NCI-H1417 treated with DMSO at 0.1 percent for 48 hours (cell line): ENCODE measurements at places on chromosomes 5 and 9.

GRCh38 chr9:81420024-81420423, 269.3 kb downstream of the TLE1 start:
- no peak for DNase-seq

- DNase-seq = no peak
Measured at GRCh38 chr9:2050236-2050635, 35.1 kb downstream of the SMARCA2 start.

- no peak for DNase-seq
Measured at GRCh38 chr5:179345433-179346321, at the start of gene ADAMTS2. Gene ADAMTS2 (minus strand): TSS chr5:179345461. CDS start chr5:179345328, 133 bp downstream.

DNA sequence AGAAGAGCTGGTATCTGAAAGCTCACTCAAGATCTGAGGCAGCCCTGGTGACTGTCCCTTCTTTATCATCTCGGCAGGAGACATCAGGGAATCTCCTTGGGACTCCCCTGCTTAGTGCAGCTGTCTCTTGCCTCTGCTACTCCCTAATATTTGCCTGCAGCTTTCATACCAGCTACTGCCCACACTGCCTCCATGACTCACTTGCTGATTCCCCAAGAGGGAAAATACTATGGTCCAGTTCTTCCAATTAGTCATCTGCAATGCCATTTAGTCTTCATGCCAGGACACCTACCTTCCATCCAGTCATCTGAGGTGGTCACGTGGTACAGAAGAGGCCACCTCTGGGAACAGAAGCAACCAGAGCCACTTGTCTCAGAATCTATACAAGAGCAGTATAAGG, 270.8 kb downstream of the NTRK2 start:
- no peak for DNase-seq

- no peak for DNase-seq
Measured at GRCh38 chr5:73443829-73444498, 4.6 kb downstream of the FOXD1 start.

DNA sequence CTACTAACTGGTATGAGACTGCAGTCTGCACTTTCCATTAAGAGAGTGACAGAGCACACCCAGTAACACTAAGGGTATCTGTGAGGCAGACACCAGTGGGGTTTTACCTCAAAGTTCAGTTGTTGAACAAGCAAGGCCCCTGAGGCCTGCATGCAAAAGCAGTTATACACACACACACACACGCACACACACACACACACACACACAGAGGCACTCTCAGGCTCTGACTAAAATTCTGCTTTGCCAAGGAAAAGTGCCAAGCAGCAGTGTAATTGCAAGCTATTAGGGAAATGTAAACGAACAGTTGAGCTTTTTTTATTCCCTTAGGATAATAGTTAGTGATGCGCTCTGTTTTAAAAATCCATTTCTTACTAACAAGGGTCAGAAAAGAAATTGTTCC, 377.1 kb downstream of the SPOCK1 start:
- DNase-seq = no peak

- no peak for DNase-seq
Measured at GRCh38 chr5:124745928-124746915, at the start of gene ZNF608. Gene ZNF608 (minus strand): TSS chr5:124746639. CDS start chr5:124744989, 1,650 bp downstream.

- no peak for DNase-seq
Measured at GRCh38 chr9:11141357-11141756, 528.6 kb upstream of the PTPRD start.

DNA sequence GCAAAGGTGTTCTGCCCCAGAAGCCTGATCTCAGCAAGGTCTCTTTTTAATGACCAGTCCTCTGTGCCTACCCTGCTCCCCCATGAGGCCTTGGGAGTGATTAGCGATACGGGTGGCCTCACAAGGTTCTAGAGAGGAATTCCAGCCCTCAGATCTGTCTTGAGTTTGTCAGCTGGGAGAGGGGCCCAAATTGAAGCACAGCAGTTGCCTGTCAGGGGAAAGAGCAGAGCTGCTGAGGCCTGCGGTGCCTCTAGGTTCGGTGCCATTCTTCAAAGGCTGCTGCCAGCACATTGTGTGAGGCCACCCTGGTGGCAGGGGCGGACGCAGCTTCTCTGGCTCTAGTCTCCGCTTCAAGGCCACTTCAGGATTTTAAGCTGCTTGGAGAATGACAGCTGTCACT, 85.7 kb upstream of the GRIA1 start:
- DNase-seq = no peak

DNA sequence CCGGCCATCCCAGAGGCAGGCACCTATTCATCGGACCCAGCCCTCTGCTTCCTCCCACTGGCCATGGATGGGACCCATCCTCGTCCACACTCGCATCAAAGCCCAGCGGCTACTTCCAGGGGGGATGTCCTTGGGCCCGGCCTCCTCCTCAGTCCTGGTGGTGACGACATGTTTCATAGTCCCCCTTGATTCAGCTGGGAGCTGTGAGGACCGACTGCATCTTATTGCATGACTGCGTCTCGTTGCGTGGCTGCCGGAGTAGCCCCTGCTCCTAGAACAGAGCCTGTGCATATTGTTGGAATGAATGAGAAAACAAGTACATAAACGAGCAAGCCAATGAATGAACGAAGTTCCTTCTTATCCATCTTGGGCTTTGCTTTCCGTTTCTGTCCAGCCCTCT, 12.8 kb downstream of the NCS1 start:
- no peak for DNase-seq

DNA sequence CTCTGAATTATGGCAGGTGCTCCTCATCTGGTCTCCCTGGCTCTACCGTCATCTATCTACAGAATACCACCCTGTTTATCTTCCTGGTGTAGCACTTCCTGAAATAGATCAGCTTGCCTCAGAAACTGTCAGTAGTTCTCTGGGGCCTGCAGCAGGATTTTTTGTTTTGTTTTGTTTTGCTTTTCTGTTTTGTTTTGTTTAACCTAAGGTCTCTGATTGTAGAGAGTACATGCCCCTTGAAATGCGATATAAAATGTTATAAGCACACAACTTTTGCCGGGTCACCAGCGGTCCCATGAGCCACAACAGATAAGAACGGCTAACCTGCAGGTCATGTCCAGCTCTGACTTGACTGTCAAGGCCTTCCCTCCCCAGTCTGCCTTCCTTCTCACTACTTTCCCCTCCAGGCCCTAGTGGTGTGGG, 26.6 kb upstream of the CREBRF start:
- DNase-seq = no peak

DNA sequence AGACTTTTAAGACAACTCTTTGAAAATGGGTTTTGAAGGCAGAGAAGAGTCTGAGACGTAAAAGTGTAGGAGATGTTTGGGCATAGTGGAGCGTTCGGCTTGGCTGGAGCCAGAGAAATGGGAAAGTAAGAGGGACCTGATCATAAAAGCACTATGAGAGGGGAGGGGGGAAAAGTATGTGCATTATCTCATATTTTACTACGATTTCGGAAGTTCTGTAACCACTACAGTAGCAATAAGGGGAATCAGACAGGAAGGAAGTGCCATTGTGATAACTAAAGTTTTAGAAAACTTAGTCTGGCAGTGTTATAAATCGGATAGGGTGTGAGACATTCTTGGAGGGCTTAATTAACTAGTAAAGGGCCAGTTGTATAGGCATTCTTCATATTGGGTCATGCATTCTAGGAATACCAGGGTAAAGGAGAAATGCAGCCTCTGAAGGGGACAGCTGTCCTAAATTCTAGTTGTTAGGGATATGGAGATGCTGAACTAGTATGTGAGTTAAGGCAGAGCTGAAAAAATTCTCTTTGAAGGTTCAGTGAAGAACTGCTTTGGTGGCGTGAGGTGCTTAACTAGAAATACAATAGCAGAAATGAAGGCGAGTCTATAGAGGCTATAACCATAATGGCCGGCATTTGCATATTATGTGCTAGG, 83.8 kb upstream of the FREM1 start:
- DNase-seq = no peak

DNA sequence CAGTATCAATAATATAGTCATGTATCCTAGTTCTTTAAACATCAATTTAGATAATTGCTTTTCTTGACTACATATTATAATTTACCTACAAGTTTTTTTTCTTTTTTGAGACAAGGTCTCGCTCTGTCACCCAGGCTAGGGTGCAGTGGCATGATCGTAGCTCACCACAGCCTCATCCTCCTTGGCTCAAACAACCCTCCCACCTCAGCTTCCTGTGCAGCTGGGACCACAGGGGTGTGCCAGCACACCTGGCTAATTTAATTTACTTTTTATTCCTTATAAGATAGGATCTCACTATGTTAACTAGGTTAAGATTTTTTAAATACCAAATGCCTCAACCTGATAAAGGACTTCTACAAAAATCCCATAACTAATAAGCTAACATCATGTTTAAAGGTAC, 21.1 kb downstream of the UIMC1 start:
- no peak for DNase-seq

- no peak for DNase-seq
Measured at GRCh38 chr5:16863469-16863946, 72.6 kb downstream of the MYO10 start.

- DNase-seq = no peak
Measured at GRCh38 chr5:94849821-94850736, 231.6 kb downstream of the SLF1 start.

GRCh38 chr5:75366787-75367186, 29.8 kb downstream of the HMGCR start:
- DNase-seq = no peak

DNA sequence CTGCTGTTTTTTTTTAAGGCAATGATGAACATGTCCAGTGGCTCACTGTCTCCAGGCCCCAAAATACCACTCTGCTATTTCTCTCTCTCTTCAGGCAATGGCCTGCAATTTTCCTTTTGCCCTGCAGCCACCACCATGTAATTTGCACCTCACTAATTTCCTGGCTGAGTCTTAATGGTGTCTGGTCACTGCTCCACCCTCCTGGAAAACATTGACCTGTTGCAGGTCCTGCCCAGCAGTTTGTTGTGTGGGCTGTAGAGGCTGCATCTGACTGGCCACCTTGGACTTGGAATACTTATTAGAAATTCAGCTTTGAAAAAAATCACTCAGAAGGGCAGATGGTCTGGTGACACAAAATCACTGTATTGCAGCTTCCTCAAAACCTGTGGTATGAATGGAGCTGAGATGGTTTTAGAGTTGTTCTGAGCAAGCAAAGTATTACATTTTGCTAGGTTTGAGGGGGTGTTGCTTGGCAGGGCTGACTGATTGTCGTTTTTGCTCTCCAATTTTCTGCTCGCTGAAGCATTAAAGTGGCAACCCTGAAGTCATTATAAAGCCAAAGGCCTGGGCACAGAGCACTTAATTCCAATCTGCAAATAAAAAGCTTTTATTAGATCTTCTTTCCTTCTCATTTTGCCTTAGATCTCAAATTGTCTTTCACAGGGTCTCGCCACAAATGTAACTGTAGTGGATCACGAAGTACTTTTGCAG, 134.8 kb downstream of the TMEM174 start:
- DNase-seq = no peak

DNA sequence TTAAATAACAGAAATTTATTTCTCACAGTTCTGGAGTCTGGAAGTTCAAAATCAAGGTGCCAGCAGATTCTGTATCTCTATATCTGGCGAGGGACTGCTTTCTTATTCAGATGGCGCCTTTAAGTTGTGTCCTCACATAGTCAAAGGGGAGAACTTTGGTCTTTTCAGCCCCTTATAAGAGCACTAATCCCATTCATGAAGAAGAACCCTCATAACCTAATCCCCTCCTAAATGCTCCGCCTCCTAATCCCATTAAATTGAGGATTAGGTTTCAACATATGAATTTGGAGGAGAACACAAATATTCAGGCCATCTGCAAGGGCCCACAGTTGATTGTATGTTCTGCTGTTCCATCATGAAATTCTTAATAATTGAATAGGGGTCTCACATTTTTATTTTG, 10.8 kb upstream of the CCDC152 start:
- DNase-seq = no peak

DNA sequence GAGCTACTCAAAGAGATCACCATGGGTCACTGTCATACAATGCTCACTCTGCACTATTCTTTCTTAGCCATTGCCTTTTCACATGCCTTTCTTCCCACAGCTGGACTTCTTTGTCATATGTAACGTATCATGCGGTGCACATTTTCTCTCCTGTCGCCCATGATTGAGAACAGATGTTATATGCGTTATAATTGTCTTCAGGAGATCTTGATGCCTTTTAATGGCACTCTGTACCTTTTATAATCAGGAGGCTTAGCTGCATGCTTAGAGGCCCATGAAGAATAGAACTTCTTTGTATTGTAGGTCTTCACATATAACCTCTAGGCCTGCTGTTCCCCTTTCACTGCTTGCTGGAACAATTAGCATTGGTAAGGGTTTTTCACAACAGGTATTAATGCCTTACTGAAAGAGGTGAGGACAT, 436.1 kb downstream of the CDH10 start:
- no peak for DNase-seq

DNA sequence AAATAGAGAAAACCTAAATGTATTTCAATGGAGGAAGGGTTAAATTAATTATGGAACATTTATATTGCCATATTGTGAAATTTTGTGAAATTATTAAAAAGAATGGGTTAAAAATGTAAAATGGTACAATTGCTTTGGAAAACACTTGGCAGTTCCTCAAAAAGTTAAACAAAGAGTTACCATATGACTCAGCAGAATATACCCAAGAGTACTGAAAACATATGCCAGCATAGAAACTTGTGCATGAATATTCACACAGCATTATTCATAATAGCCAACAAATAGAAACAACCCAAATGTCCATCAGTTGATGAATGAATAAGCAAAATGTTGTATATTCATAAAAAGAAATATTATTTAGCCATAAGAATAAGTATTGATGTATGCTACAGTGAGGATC, 181.0 kb upstream of the MAST4 start:
- DNase-seq = no peak

DNA sequence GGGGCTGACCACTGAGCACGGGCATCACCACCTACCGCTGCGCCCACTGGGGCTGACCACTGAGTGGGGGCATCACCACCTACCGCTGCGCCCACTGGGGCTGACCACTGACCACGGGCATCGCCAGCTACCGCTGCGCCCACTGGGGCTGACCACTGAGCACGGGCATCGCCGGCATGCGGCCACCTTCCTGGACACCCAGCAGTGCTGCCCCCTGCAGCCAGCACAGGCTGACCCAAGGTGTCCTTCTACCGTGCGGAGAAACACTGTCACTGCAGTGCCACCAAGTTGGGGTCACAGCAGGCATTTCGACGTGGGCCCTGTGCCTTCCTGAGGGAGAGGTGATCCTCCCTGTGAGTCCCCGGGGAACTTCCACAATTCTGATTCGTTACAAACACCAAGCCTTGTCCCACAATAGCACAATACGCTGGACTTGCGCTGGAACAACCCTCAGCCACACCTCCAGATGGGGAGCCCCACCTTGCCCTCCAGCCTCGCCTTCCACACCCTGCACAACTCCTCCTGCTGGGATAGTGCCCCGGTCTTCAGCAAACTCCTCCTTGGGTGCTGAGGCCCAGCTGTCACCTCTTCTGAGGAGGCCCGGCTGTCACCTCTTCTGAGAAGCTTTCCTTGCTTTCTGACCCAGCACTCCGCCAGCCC, 90.3 kb upstream of the SARDH start:
- no peak for DNase-seq

DNA sequence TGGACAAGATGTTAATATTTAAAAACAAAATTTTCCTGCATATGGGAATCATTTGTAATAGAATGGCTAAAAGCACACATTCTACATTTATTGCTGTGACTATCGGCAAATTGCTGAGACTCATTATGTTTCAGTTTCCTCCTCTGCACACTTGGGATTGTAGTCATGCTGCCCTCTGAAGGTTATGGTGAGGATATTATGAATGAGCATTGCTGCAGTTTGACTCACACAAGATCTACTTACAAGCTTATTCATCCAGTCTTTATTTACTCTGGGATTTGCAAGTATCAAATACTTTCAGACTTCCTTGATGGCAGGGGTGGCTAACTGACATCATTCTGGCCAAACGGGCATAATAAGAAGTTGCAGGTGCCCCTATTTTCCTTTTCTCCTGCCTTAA, 9.5 kb upstream of the NFIL3 start:
- DNase-seq = no peak

GRCh38 chr9:19184144-19184917, 46.2 kb upstream of the DENND4C start:
- DNase-seq = no peak
